Activated naive CD4-positive, alpha-beta T cell treated with anti-CD3 and anti-CD28 coated beads, Interleukin-2, amount 50 U/mL, for 72 hours (primary cell): ENCODE measurements at places on chromosomes 13 and 19. TPM values are rescaled to one million over a fixed set of nuclear protein-coding genes. Genes with fewer than 3 reads are reported as not detected.
A peak's percentile ranks its signal among the peaks of the same experiment; 100 is the strongest.

DNA sequence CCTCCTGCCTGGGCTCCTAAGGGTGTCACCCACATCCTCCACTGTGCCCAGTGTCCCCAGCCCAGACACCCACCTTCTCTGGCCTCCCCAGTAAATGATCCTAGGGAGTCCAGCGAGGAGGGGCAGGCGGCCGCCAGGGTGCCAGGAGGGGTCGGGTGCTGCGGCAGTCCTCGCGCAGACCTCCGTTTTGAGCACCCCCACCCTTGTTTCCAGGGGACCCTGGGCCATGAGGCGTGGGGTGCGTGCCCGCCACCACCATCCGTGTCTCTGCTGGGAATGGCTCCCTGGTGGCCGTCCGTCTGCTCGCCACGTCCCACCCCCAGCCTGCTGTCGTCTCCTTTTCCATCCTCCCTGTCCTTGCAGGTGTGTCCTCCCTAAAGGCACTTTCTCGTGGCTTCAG, 133.0 kb downstream of the KDM4B start:
- no peak for DNase-seq

The GAPDHS gene
- total RNA-seq, result not detected

The IGFL2 gene
- not detected for total RNA-seq

- DNase-seq, result no peak
These were observed 6.9 kb downstream of the KIR3DL3 start for GRCh38 chr19:54731191-54731590.

GRCh38 chr19:40702337-40703012, 12.0 kb upstream of the NUMBL start:
- DNase-seq, result no peak

DNA sequence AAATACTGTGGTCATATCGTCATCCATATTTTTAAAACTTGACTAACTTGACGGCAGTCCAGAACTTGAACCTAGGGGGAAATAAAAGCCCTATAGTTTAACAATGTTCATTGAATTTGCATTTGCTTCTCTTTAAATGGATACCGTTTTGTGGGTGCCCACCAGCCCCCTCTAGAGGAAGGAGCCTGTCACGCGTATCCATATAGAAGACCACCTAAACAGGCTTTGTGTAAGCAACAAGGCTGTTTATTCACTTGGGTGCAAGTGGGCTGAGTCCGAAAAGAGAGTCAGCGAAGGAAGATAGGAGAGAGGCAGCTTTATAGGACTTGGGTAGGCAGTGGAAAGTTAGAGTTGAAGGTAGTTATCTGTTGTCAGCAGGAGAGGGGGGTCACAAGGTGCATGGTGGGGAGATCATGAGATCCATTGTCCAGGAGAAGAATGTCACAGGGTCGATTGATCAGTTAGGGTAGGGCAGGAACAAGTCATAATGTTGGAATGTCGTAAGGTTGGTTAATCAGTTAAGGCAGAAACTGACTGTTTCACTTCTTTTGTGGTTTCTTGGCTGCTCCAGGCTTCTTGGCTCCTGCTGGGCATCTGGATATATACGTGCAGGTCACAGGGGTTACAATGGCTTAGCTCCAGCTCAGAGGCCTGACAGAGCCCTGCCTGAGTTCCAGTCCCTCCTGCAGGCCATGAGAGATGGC, 42.5 kb upstream of the ANKRD10 start:
- DNase-seq, result no peak

The RCBTB1 gene
- 15.6 TPM for total RNA-seq

The CA11 gene
- total RNA-seq, result 7.9 TPM

GRCh38 chr13:48291730-48292129, 11.8 kb upstream of the RB1 start:
- DNase-seq, result no peak

- no peak for DNase-seq
These were observed 54.5 kb downstream of the RCBTB2 start for GRCh38 chr13:48478391-48478790.

The FPR1 gene
- total RNA-seq, result not detected

The ZNF71 gene
- total RNA-seq, result 4.4 TPM

- no peak for DNase-seq
These were observed 28.5 kb downstream of the FAAP24 start for GRCh38 chr19:33000510-33000909.

- DNase-seq, result no peak
These were observed 7.4 kb downstream of the IFNL1 start for GRCh38 chr19:39303373-39304184.

DNA sequence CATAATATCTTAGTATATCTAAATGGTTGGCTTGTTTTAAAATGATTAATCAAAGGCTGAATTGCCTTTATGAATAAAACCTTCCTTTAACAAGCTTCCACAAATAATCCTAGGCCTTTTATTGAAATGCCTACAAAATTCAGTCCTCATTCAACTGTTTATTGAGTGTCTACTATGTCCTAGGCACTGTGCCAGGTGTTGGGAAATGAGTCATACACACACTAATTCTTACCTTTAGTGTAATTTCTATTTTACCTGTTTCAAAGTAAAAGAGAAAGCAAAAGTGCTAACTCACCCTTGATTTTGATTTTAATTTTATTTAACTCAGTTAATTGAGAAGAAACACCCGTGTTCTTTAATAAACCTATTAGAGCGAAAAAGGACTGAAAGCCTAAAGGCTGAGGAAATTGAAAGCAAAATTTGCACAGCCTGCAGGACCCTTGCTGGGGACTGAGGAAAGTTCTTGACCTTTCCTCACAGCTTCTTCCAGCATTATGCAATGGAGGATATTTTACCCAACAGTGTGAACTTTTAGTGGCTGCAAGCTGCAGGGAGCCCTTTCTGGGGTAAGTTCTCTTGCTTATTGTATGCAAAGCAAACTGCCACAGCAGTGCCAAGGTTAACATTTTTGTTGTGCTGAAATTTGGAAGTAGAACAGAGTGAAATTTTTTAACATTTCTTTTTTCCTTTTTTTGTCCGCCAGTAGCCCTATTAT, 83.1 kb downstream of the B3GLCT start:
- no peak for DNase-seq

DNA sequence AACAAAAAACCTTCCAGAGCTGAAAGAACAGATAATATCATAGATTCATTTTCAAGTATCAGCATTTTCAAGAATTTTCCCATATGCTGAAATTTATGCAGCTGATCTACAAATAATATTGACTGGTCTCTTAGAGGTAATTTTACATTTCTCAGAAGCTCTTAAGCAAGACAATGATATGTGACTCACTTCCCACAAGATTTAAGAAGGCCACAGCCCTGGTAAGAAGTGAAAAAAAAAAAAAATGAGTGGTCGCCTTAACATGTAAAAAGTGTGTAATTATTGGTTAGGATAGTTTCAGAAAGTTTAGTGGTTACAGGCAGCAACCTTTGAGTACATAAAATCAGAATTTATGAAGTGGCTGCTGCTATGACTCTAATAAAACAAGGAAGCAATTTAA, 54.5 kb downstream of the NUFIP1 start:
- no peak for DNase-seq

DNA sequence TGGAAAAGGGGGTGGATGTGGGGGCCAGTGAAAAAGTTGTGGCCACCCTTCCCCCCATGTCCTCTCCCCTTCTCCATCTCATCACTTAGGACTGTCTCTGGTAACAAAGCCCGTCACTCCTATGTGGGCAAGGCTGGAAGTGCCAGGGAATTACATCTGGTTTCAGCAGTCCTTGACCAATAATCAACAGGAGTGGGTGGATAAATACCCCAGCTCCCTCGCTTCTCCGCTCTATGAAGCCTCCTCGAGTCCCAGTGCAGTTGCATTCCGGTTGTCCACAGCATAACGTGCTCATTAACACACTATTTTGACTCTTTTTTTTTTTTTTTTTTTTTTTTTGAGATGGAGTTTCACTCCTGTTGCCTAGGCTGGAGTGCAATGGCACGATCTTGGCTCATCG, 31.5 kb downstream of the MYO1F start:
- no peak for DNase-seq

GRCh38 chr19:57233207-57233606, 2.4 kb downstream of the AURKC start:
- DNase-seq, result no peak

DNA sequence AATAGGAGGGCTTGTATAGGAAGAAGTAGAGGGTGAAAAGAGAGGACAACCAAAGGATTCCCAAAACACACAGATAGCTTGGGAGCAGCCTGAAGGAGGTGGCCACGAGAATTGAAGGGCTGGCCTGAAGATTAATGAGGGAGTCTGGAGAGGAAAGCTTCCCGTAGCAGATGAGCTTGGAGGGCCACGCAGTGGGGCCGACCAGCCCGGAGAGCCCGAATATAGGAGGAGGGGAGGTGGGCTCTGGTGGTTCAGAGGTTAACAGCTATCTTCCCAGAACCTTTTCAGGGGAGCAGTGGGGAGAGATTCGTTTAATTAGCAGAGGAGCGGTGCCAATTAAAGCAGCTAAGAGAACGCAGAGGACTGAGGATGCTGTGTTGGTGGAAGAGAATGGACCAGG, 154.9 kb downstream of the STK24 start:
- DNase-seq, result no peak

- peak; percentile 26 for DNase-seq
These were observed 1.2 kb downstream of the EEF2 start for GRCh38 chr19:3983936-3984583.

- DNase-seq, result no peak
These were observed 12.2 kb upstream of the CCDC97 start for GRCh38 chr19:41297628-41298347.

DNA sequence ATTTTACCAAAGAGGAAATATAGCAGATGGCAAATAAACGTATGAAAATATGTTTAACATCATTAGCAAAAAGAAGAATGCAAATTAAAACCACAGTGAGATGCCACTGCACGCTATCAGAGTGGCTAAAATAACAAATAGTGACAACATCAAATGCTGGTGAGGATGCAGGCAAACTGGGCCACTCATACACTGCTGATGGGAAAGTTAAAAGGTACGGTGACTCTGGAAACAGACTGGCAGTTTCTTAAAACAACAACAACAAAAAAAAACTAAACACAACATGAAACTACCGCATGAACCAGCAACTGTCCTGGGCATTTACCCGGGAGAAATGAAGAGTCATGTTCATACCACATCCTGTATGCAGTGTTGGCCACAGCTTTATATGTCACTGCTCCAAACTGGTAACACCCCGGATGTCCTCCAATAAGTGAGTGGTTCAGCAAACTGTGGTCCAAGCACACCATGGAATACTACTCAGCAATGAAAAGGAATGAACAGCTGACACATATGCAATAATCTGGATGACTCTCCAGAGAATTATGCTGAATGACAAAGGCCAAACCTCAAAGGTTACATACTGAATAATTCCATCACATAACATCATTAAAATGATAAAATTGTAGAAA, 22.3 kb downstream of the EPS15L1 start:
- no peak for DNase-seq

DNA sequence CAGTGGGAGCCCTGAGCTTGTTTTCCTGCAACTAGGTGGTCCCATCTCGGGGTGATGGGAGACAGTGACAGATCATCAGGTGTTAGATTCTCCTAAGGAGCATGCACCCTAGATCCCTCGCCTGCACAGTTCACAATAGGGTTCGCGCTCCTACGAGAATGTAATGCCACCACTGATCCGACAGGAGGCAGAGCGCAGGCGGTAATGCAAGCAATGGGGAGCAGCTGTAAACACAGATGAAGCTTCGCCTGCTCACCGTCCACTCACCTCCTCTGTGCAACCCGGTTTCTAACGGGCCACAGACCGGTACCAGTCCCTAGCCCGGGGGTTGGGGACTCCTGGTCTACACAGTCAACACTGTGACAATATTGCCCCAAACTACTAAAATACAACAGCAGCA, 38.8 kb downstream of the CARD8 start:
- DNase-seq, result no peak

GRCh38 chr13:111049791-111050538, 65.1 kb upstream of the ARHGEF7 start:
- no peak for DNase-seq

DNA sequence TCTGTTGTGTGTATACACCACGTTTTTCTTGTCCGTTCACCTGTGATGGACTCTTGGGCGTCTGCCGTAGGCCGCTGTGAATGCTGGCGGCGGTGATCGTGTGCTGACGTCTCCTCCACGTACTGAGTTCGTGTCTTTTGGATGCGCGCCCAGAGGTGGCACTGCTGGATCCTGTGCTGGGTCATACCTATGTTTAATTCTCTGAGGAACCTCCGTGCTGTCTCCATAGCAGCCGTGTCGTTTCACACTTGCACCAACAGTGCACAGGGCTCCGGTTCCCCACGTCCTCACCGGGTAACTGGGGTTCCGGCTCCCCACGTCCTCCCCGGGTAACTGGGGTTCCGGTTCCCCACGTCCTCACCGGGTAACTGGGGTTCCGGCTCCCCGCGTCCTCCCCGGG, 56.2 kb downstream of the ATP11A start:
- DNase-seq, result no peak

DNA sequence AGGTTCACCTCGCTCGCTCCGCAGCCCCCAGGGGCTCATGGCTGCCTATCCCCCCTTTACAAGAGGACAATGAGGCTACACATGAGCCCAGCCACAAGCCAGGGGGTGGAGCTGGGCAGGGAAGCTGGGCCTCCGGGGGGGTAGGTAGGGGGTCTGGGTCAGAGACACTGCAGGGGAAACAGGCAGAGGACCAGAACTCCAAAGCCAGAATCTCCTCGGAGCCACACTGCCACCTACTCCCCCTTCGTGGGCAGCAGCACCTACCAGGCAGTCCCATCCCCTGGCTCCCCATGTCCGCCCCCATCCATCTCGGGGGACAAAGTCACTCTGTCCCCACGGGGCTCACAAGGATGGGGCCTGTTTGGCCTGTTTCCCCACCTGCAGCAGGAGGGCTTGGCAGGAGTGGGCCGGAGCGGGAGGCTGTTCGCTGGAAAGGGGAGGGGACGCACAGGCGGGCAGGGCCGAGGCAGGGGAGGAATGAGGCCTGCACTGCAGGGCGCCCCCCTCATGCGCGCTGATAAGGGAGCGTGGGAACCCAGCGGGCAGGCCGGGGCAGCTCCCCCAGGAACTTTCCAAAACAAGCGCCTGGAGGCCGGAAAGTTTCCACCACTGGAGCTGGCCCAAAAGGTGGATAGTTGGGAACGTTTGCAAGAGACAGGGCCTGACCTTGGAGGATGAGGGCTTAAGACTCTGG, 545 bp upstream of the ISYNA1 start:
- DNase-seq, result no peak

The ANKLE1 gene
- total RNA-seq, result 13.7 TPM

- no peak for DNase-seq
These were observed 616 bp upstream of the PCDH17 start for GRCh38 chr13:57630661-57631595.

DNA sequence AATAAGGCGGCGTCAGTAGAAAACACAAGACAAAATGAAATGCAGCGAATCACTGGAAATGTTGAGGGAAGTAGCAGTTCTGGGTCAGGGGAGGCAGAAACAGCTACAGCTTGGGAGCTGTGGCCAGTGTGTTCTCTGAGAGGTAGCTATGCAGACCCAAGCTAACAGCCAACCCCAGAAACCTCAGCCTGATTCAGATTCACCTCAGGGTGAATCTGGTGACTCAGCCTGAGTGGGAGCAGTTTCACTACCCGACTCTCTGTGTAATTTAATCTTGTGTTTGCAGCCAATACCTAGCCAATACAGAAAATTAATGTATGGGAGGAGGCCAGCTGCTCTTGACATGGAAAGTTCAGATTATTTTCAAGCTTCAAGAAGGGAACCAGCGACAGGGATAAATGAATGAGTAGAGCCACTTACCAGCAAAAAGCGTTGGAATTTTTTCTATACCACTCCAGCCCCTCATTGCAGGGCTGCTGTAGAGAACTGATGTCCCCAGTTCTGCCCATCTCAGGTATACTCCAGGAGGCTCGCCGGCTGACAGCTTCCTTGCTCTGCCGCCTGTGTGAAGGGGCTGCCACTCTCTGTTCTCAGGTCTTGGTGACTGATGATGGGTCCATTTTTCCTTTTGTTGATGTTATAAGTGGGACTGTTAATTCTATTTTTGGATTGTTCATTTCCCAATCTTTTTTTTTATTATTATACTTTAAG, 8.9 kb downstream of the IGFL3 start:
- DNase-seq, result peak; percentile 65

The COPE gene
- total RNA-seq, result 147 TPM
